ENCODE measurements at places on chromosomes 12 and 14. TPM values are rescaled to one million over a fixed set of nuclear protein-coding genes. Genes with fewer than 3 reads are reported as not detected.

GLTP gene
- total RNA-seq, result 20.9 TPM

- DNase-seq, result no peak
- H3K4me3 ChIP-seq, result no peak overlapping the region
- H3K36me3 ChIP-seq, result peaks cover 66% of the 10 kb centered on the region
- no peaks in the 10 kb centered on the region for H3K4me1 ChIP-seq
Measured at GRCh38 chr12:100043631-100044030, 58.9 kb upstream of the ANKS1B start.

DNA sequence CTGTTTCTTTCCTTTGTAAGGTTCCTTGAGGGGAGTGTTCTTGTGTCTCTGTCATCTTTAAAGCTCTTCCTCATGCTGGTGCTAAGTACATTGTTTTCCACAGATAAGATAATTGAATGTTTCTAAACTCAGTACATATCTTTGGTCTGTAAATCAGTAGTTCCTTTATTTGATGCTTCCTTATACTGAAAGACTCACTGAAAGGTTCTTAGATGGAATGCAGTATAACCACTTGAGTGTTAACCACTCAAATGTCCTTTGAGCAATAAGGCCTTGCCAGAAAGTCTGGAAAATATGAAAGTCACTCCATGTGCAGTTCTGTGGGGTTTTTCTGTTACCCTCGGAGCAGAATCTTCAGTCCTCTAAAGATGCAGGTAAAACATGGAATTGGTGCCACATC is 23.0 kb upstream of the RNU6-8 start:
- no peak for DNase-seq
- H3K36me3 ChIP-seq, result no peaks in the 10 kb centered on the region
- H3K27ac ChIP-seq, result no peak overlapping the region
- H3K27me3 ChIP-seq, result no peaks in the 10 kb centered on the region

DNA sequence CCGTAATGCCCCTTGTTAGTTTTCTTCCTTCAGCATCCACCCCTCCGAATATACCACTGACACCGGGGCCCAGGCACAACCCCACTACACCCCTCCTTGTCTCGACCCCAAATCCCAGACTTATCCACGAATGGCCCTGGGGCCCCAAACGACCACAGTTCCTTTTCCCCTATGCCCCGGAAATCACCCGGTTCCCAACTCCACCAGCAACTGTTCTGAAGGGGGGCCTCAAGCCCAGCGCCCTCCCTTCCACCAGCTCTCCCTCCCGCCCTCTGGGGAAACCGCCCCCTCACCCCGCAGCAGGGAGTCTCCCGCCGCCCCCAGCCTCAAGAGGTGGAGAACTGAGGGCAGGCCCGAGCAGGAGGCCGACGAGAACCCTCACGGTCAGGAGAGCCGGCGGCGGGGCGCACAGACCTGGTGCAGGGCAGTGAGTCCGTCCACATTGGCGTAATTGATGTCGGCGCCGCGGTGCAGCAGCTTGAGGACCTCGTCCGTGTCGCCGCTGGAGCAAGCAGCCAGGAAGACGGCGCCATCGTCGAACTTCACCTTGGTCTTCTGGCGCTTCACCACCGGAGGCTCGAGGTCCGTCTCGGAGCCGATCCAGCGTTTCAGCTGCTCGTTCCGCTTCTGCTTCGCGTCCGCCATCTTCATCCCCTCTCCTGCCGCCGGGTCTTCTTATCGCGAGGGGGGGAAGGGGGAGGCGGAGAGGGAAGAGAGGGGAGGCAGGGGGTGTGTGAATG is 446 bp downstream of the PPP1R12A start:
- peak overlapping the region; percentile 82 for H3K4me3 ChIP-seq
- DNase-seq, result peak; percentile 62
- H3K27ac ChIP-seq, result peak overlapping the region; percentile 98

GRCh38 chr14:57390037-57390805 is at the start of gene NAA30:
TSS of gene NAA30 (plus strand) at chr14:57390586. CDS start at chr14:57390958, 372 bp downstream.
- H3K27me3 ChIP-seq, result peaks cover 3% of the 10 kb centered on the region
- H3K4me1 ChIP-seq, result peaks cover 46% of the 10 kb centered on the region
- peak; percentile 97 for DNase-seq
- peaks cover 28% of the 10 kb centered on the region for H3K36me3 ChIP-seq

GRCh38 chr12:118064608-118065007 is 3.6 kb upstream of the WSB2 start:
- peak overlapping the region; percentile 87 for H3K27ac ChIP-seq
- H3K4me3 ChIP-seq, result peak overlapping the region; percentile 75
- peak; percentile 54 for DNase-seq
- peaks cover 74% of the 10 kb centered on the region for H3K4me1 ChIP-seq
- H3K27me3 ChIP-seq, result peaks cover 3% of the 10 kb centered on the region

GRCh38 chr14:37168721-37169120 is 3.7 kb downstream of the SLC25A21 start:
- H3K4me3 ChIP-seq, result no peak overlapping the region
- H3K4me1 ChIP-seq, result peaks cover 4% of the 10 kb centered on the region
- H3K36me3 ChIP-seq, result no peaks in the 10 kb centered on the region
- no peak overlapping the region for H3K27ac ChIP-seq
- peaks cover 16% of the 10 kb centered on the region for H3K27me3 ChIP-seq

Data from activated CD8-positive, alpha-beta T cell treated with anti-CD3 and anti-CD28 coated beads, Interleukin-2, amount 10 ng/mL, durations not matched to agents 7 days and 5 days (primary cell).